Left ventricle myocardium superior (tissue), 1 donor: ENCODE measurements at places on chromosomes 1 and 21. TPM values are rescaled to one million over a fixed set of nuclear protein-coding genes. Genes with fewer than 3 reads are reported as not detected.

GRCh38 chr1:20493309-20493708, 7.3 kb upstream of the CAMK2N1 start:
- no peak for DNase-seq

- no peak for DNase-seq
Observed at GRCh38 chr1:198606020-198606438, 32.8 kb upstream of the PTPRC start.

DNA sequence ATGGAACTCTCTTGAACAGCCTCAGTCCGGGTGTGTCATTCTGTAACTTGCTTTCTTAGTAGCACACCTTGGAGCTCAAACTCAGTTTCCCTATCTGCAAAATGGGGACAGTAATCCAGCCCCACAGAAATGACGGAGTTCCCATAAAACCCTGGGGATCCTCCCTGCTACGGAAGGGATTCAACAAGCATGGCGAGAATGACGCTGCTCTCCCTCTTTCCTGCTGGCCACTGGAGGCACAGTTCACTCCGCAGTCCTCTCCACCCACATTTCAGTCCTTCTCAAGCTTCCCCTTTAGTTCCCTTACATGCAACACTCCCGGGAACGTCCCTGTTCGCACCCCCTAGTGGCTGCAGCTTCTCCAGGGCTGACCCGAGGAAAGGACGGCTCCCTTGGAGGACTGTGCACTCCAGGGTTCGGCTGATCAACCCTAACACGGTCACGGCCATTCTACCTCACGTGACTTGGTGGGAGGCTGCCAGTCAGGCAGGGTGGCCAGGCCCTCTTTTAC, 20.6 kb downstream of the RUNX3 start:
- DNase-seq, result peak; percentile 54

DNA sequence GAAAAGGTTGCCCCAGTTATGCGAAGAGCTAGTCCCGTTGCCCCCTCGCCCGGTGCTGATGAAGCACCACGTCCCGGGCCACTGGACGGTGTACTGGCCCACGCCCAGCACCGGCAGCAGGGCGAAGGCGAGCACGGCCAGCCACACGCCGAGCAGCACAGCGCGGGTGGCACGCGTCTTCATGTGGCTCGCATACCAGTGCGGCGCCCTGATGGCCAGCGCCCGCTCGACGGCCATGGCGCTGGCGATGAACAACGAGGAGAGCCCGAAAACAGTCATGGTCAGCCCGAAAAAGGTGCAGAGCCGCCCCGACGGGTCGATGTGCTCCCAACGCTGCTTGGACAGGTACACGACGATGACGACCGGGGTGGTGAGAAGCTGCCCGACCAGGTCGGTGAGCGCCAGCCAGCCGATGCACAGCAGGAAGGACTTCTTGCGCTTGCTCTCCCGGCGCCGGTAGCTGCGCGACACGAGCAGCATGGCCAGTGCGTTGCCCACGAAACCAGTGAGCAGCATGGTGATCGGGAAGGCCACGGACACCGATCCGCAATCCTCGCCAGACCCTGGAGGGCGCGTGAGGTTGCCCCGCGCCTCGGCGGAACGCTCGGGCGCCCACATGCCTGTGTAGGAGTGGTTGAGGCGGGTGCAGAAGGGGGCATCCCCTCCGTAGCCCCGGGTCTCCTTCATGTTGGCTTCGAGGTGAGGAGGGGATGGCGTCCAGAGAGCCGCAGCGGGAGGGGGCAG, 553 bp downstream of the PTGER3 start:
- DNase-seq, result peak; percentile 37

DNA sequence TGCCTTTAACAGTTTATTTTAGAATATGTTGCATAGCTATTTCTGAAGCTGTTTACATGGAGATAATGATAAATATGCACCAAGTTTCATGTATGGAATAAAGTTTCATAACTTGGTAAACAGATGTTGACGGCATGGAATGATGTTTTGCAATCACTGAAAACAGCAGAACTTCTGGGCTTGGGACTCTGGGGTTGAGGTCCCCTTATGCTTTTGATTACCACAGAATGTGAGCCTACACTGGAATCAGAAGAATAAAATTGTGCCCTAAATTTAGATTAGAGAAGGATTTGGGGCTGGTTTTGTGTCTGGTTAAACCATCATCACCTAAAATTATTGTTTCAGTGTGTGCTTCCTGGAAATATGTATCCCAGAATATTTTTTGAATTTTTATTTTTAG, 11.1 kb downstream of the KRTAP24-1 start:
- no peak for DNase-seq

DNA sequence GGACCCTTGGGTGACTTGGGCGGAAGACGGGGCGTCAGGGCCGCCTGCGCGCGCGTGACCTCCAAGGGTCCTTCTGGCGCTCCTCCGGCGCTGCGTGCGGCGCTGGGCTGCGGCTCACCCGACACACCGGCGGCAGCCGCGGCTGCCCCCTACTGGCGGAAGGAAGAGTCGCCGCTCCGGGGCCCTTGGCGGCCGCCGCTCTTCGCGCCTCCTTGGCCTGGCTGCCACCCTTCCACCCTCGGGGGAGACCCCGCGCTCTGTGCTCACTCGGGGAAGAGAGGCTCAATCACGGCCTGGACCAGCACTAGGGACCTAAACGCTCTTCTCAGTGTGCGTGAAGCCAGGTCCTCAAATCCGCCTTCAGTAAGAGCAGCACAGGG, 89.7 kb downstream of the DMRTA2 start:
- DNase-seq, result peak; percentile 78

DNA sequence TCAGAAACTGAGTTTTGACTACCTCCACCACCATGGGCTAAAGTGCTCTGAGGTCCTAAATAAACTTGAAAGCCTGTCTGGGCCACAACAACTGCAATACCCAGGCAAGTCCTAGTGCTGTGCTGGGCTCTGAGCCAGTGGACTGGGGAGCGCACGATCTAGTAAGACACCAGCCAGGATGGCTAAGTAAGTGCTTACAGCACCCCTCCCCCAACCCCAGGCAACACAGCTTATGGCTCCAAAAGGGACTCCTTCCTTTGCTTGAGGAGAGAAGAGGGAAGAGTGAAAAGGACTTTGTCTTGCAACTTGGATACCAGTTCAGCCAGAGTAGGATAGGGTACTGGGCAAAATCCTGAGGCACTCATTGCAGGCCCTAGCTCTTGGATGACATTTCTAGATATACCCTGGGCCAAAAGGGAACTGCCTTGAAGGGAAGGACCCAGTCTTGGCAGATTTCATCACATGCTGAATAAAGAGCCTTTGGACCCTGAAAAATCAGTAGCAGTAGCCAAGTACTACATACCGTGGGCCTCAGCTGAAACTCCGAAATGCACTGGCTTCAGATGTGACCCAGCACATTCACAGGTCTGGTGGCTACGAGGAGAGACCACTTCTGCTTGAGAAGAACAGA, 1.6 kb downstream of the C1orf105 start:
- peak; percentile 32 for DNase-seq

GRCh38 chr1:226485192-226485591, 63.4 kb upstream of the STUM start:
- DNase-seq, result no peak

HSD11B1 gene
- total RNA-seq, result 2.8 TPM

DNA sequence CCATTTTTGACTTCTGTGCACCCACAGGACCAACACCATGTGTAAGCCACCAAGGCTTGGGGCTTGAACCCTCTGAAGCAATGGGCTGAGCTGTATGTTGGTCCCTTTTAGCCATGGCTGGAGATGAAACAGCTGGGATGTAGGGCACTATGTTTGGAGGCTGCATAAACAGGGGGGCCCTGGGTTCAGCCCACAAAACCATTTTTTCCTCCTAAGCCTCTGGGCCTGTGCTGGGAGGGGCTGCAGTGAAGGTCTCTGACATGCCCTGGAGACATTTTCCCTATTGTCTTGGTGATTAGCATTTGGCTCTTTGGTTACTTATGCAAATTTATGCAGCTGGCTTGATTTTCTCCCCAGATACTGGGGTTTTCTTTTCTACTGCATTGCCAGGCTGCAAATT, 144.9 kb downstream of the ZNF326 start:
- DNase-seq, result no peak

DNA sequence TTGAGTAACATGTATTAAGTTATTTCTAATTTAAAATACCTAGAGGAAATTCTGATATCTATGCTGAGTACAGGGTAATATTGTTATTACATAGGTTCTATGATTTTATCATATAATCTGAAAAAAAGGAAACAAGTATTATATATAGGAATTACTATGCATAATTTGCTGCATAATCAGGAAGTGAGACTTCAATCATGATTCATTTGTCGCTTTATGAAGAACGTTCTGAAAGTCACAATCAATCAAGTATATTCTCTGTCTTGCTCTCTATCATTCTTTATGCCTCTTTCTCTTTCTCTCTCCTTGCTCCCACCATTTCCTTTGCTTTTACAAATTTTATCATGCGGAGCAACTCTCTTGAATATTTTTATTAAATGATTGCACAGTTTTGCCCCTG, 1130.3 kb downstream of the PLA2G4A start:
- no peak for DNase-seq
